ENCODE measurements at places on chromosomes 13 and 19.

GRCh38 chr19:41552558-41552957 lies 23.4 kb upstream of the CEACAM21 start:
- no peak for DNase-seq

DNA sequence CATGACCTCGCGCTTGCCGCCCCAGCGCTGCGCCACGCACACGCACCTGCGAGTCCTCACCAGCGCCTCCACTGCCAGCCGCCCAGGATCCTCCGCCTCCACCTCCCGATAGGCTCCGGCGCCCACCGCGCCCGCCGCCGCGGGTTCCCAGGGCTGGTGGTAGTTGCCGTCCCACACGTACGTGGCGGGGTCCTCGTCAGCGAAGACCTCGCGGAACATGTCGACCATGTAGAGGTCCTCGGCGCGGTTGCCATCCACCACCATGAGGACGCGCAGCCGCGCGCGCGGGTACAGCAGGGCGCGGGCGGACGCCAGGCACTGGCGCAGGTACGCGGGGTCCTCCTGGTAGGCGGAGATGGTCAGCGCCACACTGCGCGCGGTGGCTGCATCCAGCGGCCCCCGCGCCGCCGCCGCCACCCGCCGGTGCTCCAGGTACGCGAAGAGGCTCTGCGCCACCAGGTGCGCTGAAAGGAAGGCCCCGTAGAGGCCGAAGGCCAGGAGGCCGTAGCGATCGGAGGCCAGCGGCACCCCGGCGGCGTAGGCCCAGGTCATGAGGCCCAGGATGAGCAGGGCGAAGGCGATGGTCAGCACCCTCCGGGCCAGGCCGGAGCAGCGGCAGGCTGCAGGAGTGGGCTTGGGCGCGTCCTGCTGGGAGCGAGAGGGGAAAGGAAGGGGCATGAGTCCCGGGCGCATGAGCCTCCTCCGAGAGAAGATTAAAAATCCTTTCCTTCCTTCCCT lies 4.4 kb downstream of the HAS1 start:
- no peak for DNase-seq

- DNase-seq, result no peak
Observed at GRCh38 chr19:19406878-19407632, 1.6 kb downstream of the GATAD2A start.

DNA sequence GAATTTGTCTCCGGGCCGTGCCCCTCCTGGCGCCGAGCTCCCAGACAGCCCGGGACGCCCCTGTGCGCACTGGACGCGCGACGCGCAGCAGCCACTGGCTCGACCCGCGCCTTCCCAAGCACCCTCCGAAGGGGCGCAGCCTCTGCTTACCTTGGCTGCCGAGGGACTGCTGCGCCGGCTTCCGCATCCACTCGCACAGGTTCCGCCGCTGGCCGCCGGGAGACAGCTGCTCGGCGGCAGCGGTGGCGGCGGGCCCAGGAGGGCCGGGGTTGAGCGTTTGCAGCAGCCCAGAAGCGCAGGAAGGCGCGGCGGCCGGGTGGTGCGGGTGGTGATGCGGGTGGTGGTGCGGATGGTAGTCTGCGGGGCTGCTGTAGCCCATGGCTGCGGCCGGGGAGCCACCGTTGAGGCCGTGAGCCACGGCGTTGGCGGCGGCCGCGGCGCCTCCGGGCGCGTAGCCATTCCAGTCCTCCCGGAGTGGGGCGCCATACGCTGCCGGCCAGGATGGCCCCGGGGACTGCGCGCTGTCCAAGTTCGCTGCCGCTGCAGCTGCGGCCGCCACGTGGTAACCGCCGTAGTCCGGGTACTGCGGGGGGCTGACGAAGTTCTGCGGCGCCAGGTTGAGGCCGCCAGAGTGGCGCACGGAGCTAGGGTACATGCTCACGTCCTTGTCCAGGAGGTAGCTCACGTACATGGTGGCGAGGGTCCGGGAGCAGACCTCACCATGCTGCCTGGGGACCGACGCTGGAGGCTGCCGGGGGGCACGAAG lies 616 bp downstream of the CDX2 start:
- DNase-seq, result no peak

- no peak for DNase-seq
Observed at GRCh38 chr19:48598996-48599700, 7.4 kb upstream of the SPACA4 start.

- no peak for DNase-seq
Observed at GRCh38 chr13:77374786-77375185, 47.9 kb upstream of the MYCBP2 start.

DNA sequence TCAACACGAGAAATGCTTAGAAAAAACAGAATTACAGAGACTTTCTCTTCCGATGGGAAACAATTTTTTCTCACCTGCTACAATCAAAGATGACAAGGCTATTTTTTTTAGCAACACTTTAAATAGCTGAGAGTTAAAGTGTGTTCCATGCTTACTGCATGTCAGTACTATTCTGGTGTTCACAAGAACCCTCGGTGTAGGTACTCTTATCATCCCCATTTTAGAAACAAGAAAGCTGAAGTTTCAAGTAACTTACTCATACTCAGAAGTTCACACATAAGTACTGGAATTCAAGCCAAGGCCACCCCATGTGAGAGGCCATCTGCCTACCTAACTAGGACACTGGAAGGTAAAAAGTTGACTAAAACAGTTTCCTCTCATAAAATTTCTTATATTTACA lies 9.0 kb upstream of the TNFRSF19 start:
- DNase-seq, result no peak

- no peak for DNase-seq
Observed at GRCh38 chr19:7612282-7613274, 16.8 kb downstream of the XAB2 start.

DNA sequence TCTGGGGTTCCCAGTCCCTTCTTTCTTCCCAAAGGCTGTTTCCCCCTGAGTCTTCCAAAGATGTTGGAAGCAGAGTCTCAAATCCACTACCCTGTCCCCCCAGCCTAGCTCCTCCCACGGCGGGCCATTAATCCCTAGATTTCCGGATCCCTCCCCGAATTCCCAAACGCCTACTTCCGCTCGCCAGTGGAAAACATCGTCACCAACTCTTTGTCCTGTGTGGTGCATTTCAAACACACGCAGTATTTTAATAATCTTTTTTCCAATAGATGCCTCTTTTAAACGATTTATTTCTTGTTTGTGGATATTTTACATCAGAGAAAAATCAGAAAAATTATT lies 610 bp downstream of the ZNF791 start:
- peak; percentile 36 for DNase-seq

DNA sequence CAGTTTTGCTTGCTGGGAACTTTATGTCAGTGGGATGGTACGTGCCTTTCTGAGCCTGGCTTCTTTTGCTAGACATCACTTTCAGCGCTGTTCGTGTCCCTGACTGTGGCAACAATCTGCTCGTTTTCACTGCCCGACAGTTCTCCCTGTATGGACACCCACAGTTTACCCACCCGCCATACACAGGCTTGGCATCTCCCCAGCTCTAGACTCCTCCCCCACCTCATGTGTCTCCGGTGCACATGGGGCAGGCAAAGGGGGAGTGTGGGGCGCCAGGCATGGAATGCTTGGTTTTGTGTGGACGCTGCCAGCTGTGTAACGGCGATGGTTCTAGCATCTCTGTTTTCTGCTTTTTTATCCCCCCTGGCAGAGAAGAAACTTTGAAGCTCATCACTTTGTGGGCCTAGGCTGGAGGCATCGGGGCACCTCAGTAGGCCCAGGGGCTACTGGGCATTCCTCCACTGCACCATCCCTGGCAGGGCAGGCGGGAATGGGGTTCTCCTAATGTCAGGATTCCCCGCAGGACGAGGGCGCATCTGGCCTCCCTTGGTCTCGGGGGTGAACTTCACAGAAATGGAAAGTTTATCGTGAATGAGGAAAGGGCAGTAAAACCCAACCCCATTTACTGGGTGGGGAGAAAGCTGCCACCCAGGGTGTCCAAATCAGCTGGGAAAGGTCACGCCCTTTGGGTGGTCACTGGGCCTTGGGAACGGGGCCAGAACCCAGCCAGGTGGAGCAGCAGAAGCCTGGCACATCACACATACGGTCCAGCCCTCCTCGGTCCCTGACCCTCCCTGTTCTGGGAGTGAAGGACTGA lies 60.8 kb downstream of the CEBPG start:
- DNase-seq, result no peak

GRCh38 chr19:17341845-17342244 lies 4.5 kb downstream of the GTPBP3 start:
- no peak for DNase-seq

DNA sequence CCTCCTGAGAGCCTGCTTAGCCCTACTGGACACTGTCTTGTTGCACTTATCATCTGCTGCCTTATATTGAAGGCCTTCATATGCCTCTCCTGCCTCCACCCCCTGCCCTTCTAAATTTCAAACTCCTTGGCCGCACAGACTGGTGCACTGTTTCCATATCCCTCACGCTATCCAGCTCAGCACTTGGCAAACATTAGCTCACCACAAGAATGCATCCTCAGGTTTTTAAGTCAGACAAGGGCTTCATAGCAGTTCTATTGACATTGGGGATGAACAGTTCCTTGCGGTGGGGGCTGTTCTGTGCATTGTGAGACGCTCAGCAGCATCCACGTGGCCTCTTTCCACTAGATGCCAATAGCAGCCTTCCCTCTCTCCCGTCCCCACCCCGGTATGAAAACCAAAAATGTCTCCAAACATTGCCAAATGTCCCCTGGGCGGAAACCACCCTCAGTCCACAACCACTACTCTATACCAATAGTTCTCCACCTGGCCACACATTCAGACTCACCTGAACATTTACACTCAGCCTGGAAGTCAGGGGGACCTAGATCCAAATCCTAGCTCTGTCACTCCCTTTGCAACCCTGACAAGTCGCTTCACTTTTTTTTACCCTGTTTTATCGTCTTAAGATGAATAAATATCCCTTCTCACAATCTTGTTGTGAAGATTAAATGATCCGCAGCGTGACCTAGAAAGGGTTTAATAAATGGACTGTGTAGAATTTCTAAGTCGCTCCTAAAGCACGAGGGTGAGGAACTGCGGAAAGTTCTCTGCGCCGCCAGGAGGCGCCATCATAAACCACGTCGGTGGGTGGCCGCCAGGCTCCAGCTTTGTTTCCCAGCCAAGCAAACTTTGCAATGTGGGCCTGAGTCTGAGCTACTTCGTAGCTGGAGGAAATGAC lies 3.6 kb upstream of the CEACAM3 start:
- DNase-seq, result no peak

DNA sequence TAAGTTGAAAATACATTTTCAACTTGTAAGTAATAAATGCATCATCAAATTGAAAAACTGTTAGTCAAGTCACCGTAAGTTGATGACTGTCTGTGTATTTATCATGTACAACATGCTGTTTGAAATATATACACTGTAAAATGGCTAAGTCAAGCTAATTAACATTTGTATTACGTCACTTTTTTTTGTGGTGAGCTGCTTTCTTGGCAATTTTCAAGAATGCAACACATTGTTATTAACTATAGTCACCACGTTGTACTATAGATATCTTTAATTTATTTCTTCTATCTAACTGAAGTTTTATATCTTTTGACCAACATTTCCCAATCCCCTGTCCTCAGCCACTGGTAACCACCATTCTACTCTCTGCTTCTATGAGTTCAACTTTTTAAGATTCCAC lies 57.0 kb downstream of the RBM26 start:
- no peak for DNase-seq

GRCh38 chr13:109665240-109665639 lies 121.1 kb downstream of the IRS2 start:
- no peak for DNase-seq
